ENCODE measurements at places on chromosomes 16 and 17.

- no peak for DNase-seq
Measured at GRCh38 chr16:24203675-24204074, 52.5 kb upstream of the CACNG3 start.

- DNase-seq = no peak
Measured at GRCh38 chr17:61805399-61805798, 57.9 kb downstream of the BRIP1 start.

GRCh38 chr17:3905017-3905520 lies 11.2 kb downstream of the P2RX1 start:
- DNase-seq = no peak

DNA sequence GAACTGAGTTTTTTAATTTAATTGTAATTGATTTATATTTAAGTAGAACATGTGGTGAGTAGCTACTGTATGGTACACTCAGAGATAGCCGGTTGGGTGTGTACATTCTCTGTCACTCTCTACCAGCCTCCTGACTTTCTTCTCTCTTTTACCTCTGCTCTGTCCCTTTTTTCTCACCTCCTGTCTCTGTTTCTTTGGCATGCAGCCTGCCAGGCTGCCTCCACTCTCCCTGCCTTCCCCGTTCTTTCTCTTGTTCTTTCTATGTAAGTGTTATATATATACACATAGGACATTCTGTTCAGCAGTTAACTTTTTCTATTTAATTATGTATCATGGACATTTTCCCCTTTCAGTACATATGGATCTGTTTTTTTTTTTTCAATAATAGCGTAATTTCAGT lies 50.8 kb downstream of the MRTFB start:
- no peak for DNase-seq

DNA sequence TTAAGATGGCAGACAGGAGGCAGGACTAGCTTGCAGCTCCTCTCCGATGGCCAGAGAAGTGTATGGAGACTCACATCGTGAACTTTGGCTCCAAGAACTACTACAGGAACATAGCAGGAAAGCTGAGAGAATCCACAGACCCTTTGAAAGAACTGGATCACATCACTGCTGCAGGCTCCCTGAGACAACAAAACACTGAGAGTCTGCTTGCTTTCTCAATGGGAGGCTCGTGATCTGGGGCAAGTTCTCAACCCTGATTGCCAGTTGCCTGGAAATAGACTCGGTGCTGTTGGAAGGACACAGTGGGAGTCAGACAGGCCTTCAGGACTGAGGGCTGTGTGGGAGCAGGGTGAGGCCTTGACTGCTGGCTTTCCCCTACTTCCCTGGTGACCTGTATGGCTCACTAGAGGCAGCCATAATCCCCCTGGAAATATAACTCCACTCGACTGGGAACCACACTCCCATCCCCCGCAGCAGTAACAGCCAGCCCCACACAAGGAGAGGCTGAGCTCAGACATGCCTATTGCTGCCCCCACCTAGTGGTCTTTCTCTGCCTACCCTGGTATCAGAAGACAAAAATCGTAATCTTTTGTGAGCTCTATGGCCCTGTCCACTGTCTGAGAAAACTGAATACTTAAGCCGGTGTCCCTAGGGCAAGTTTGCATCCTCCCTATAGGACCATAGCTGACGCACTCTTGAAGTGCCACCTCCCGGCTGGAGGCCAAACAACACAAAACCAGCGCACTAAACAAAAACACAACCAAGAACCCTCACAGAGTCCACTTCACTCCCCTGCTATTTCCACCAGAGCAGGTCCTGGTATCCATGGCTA lies 238.4 kb downstream of the CEP112 start:
- DNase-seq = no peak

Data from activated CD4-positive, alpha-beta T cell treated with anti-CD3 and anti-CD28 coated beads, Interleukin-2, amount 10 ng/mL, durations not matched to agents 24 days and 14 days (primary cell).